ENCODE measurements at places on chromosomes 4 and X.

DNA sequence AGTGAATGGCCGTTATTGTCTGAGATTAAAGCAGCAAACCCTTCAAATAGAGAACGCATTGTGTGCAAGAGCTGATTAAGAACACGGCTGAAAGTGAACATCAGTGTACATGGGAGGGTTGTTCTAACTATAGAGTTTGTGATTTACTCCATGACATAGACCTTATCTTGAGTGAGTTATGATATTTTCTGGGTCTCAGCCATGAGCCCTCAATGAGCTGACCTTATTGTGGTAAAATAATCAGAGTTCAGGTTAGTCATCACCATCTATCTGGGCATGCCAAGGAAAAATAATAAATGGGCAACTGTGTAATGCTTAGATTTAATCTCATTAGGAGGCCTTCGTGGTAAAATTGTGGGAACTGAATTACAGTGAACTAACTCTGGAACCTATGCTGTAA, 33.2 kb upstream of the CLDN24 start:
- no peak for DNase-seq

- no peak for DNase-seq
Observed at GRCh38 chr4:155496294-155496626, 119.5 kb upstream of the MAP9 start.

DNA sequence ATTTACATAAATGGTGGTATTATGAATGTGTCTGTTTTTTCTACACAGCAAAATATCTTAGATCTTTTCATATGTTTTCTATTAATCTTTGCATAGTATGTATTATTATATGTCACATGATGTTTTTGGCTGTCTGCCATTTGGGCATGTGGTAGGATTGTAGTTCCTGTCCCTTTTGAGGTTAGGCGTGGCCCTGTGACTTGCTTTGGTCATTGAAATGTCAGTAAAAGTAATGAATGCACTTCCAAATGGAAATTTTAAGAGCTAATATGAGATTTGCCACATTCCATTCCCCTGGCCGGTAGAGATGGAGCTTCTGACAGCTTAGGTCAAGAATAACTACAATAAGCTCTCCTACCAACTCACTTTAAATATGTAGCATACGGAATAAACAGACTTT, 45.1 kb downstream of the JADE3 start:
- DNase-seq, result no peak

DNA sequence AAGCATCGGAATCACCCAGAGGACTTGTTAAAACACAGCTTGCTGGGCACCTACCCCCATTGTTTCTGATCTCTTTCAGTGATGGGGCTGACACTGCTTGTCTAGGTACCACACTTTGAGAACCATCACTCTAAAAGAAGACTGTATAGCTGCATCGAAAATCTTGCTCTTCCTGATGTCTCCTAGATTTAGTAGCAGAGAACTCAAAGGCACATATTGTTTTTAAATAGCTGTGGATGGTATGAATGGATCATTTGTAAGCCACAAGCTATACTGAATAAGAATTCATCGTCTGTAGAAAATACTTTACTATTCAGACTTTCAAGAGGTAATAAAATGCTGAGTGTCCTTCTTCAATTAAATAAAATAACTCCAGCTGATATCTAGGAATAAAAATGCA, 405.4 kb downstream of the ANKRD50 start:
- no peak for DNase-seq

GRCh38 chr4:122309988-122310626, 68.7 kb upstream of the ADAD1 start:
- DNase-seq, result no peak
